ENCODE measurements at places on chromosomes 11 and 22.

DNA sequence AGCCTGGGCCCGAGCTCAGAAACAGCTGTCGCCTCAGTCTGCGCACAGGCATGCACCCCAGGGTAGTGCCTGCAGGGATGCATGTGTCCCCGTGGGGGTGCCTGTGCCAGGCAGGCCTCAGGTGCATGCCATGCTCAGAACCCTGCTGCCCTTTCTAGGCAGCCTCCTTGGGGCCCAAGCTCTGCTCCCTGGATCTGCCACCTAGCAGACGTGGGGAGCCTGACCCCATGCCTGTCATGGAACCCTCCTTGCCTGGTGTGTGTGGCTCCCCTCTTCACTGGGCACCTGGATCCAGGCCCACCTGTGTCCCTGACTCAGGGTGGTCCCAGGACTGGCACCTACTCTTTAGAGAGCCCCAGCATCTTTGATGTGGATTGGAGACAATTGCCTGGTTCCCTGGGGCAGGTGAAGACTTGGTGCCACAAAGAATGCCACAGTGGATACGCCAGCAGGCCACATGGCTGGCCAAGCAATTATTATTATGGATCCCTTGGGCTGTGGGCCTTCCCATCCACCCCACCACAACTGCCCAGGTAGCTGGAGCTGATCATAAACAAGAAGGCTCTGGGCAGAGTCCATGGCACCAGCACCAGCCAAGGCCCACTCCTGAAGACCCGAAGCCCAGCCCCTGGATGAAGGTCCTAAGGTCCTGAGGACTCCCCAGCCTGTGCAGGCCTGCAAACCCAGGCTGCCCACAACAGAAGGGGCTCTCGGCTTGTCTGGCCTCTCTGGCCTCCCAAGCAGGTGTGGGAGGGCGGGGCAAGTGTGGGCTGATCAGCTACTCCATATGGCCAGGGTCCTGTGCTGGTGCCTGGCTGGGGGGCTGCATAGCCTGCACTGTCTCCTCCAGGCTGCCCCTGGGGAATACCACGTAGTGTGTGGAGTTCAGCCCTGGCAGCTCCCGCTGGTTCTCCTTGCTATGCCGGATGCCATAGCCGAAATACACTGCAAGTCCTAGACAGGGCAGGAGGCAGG, 3.8 kb downstream of the SLC7A4 start:
- DNase-seq: no peak

GRCh38 chr11:30196400-30197206, 34.2 kb upstream of the FSHB start:
- DNase-seq: no peak

DNA sequence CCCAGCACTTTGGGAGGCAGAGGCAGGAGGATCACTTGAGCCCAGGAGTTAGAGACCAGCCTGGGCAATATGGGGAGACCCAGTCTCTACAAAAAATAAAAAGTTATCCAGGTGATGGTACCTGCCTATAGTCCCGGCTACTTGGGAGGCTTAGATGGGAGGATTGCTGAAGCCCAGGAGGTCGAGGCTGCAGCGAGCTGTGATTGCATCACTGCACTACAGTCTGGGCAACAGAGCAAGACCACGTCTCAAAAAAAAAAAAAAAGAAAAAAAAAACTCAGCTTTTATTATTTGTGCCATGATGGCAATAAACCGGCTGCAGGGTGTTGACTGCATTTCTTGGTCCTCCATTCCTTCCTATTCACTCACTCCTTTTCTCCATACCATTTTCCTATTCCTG, 33.6 kb upstream of the TFIP11 start:
- DNase-seq: no peak

- no peak for DNase-seq
Observed at GRCh38 chr22:36578619-36579018, 49.7 kb upstream of the EIF3D start.

- no peak for DNase-seq
Observed at GRCh38 chr22:39431821-39432251, 25.0 kb upstream of the MGAT3 start.

- no peak for DNase-seq
Observed at GRCh38 chr11:680476-680875, 14.5 kb downstream of the DEAF1 start.

DNA sequence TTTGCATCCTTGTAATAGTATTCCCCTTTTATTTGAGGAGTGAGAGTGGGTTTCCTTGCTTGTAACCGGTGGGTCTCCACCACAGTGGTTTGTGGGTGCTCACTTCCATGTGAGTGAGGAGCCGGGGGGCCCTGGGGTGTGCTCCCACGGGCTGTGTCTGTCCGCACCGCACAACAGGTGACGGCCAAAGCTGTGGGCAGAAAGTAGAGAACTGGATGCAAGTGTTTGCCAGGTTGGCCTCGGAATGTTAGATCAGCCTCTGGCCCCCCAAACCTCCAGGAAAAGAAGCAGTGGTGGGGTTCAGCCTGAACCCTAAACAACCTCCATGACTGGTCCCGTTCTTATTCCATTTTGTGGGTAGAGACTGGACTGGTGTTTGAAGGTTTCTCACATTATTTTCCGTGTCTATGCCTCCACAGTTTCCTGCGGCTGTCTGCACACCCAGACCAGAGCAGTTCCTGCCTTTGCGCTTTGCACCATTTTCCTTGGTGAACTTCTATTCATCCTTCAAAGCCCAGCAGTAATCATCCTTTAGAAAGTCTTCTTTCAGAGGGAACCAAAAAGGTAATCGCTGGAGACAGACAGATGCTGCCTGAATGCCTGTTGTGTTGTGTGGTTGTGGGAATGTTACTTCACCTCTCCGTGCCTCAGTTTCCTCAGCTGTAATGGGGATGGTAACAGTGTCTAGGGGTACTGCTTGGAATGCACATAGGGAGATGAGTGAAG, 77.2 kb downstream of the MYEOV start:
- no peak for DNase-seq

DNA sequence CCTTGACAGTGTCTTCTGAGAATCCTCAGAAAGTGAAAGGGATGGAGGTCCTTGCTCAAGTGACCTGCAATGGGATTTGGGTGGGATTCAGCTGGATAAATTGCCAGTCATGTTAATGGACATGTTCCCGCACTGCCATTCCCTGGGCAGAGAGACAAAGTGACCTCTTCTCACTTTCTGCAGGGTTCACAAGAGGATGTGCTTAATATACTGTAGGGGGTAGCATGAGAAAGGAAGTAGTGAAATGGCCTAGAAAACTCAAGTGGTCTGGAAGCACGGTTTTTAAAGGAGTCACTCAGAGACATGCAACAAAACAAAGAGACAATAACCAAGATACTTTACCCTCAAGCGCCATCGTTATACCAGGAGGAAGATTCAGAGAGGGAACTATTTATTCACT, 70.2 kb downstream of the NELL1 start:
- DNase-seq: no peak

DNA sequence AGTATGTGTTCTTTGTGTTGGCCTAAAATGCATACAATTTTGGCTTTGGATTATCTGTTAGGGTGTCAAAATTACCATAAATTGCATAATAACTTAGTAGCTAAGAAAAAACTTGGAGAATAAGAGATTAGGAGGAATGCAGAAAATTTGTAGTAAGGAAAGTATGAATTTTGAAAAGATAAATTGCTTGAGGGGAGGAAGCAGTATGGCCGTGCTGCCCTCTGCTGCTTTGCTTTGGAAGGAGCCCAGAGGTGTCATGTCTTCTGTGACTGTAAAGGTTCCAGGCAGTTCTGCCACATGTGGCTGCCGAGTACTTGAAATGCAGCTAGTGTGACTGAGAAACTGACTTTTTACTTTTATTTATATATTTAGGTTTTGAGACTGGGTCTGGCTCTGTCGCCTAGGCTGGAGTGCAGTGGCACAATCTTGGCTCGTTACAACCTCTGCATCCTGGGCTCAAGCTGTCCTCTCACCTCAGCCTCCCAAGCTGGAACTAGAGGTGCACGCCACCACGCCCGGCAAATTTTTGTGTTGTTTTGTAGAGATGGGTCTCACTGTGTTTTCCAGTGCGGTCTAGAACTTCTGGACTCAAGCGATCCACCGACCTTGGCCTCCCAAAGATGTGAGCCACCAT, 1.8 kb downstream of the ADSL start:
- peak; percentile 42 for DNase-seq

DNA sequence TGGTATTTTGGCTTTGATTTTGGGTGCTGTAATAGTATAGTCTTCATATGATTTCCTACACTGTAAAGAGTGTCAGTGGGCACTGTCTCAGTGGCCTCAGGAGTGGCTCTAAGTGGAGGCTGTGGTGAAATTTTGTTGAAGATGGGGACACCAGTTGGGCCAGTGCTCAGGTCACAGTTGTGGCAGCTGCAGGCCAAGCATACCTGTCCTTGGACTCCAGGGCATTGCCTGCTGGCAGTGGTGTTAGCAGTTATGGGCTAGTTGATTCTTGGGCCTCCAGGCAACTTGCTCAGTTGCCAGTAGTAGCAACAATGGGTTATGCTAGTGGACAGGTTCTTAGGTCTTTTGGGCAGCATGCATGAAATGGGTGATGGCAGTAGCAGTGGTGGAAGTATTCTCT, 39.2 kb upstream of the SLC22A25 start:
- no peak for DNase-seq

- DNase-seq: no peak
Observed at GRCh38 chr11:130872513-130872912, 43.8 kb downstream of the SNX19 start.

- DNase-seq: no peak
Observed at GRCh38 chr11:85827748-85828639, 17.1 kb upstream of the SYTL2 start.

DNA sequence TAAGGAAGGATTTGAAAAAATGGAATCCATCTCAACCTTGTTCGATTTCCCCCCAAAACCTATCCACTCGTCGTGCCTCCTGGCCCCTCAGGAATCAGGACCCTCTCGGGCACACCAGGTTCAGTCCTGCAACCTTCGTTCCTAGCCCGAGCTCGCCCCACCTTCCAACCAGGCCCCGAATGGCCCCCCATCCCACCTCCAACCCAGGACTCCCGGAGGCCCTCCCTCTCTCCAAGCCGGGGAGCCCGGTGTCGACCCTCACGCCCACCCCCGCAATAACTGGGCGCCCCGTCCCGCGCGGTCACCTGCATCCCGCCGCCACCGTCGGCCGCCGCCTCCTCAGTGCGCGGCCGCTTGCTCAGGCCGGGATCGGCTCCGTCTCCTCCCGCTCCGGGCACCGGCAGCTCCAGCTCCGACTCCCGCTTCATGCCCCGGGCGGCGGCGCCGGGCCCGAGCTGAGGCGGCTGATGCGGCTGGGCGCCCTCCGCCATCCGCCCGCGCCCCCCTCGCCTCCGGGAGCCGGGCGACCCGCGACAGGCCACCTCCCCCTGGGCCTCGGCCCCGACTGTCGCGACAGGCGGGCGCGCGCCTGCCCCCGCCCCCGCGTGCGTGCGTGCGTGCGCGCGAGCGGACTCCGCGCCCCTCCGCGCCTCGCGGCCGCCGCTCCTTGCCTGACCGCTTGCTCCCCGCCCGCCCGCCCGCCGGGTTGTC, 534 bp downstream of the RBFOX2 start:
- no peak for DNase-seq

DNA sequence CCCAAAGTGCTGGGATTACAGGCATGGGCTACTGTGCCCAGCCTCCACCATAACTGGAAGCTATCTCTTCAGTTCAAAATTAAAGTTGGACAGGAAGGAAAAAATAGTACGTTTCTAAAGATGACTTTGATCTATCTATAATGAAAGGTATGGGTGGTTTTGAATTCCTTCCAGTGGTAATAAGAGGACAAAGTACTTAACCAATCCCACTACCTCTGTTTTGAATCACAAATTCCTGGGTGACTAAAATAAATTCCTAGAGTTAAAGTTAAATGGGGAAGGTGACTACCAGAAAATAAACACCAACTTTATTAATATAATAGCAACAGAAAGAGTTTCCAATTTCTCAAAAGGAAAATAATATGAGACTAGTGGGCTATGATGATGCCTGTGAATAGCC, 9.1 kb downstream of the PHF5A start:
- no peak for DNase-seq

DNA sequence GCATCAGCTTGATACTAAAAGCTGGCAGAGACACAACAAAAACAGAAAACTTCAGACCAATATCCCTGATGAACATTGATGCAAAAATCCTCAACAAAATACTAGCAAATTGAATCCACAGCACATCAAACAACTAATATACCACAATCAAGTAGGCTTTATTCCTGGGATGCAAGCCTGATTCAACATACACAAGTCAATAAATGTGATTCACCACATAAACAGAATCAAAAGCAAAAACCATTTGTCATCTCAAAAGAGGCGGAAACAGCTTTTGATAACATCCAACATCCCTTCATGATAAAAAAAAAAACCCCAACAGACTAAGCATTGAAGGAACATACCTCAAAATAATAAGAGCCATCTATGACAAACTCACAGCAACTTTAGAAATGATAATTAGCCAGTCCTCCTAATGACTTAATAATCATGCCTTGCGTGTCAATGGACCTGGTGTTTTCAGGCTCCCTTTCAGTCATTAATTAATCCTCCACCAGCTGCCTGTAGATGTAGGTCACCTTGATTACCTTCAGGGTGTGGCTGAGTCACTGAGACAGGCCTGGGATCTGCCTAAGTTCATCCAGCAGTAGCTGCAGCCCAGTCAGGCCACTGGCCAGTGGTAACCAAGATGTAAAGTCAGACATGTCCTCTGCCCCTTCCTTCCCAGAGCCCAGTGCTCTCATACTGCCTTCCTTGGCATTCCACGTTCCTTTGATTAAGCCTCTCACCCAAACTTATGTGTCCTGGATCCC, 109.8 kb downstream of the EHF start:
- DNase-seq: no peak

- DNase-seq: no peak
Observed at GRCh38 chr11:68812526-68812925, 29.2 kb downstream of the CPT1A start.

- DNase-seq: no peak
Observed at GRCh38 chr11:5339771-5340322, 3.5 kb downstream of the OR51B5 start.

Measured in stimulated activated CD4-positive, alpha-beta T cell treated with anti-CD3 and anti-CD28 coated beads, TNF-alpha, amount 100 ng/mL, for 1 hour (primary cell).